ENCODE measurements at places on chromosomes 16 and 17. TPM values are rescaled to one million over a fixed set of nuclear protein-coding genes. Genes with fewer than 3 reads are reported as not detected.

Gene TMEM186
- total RNA-seq: 14.0 TPM

Gene HOXB4
- 11.3 TPM for total RNA-seq

Gene SLC38A8
- not detected for total RNA-seq

Gene KCNJ18
- not detected for total RNA-seq

Gene SLX1B
- total RNA-seq: 54.9 TPM

GRCh38 chr16:26550111-26550610 lies 516.6 kb upstream of the C16orf82 start:
- DNase-seq: no peak

GRCh38 chr16:4601036-4601863 lies 13.4 kb downstream of the UBALD1 start:
- no peak for DNase-seq

DNA sequence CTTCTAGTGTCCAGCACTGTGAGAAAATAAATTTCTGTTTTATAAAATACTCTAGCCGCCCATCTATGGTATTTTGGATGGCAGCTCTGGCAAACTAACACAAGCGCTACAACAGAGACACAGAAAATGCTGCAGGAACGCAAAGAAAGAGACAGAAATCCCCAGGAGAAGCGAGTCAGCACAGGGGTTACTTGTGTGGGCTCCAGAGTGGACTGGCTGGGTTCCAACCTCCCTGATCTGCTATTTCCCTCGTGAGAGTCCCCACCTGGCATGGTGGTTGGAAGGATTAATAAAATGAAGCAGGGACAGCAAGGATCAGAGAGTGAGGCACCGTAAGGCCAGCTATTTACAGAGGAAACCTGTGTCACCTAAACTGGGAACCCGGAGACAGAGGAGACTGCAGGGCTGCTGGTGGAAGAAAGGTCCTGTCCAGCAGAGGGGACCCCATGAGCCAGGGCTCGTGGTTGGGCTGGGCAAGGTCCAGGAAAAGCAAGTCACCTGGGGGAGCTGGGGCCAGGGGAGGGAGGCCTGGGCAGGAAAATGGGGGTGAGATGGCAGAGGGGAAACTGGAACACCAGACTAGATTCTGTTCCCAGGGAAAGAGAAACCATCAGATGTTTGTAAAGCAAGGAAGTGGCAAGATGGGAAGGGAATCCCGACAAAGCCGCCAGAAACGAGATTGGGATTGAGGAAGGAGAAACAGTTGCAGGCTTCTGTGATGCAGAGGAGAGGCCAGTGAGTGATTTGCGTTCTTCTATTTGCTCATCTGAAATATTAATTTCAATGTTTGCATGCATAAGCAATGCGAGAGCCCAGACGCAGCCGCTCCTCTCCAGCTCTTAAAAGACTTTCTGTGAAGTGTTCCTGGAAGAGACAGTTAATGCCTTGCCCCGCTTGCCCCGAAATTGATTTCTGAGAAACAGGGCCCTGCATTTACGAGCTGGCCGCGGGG lies 63.0 kb upstream of the TEKT3 start:
- DNase-seq: no peak

GRCh38 chr17:21689604-21690003 lies 2.7 kb upstream of the KCNJ18 start:
- DNase-seq: peak; percentile 15

DNA sequence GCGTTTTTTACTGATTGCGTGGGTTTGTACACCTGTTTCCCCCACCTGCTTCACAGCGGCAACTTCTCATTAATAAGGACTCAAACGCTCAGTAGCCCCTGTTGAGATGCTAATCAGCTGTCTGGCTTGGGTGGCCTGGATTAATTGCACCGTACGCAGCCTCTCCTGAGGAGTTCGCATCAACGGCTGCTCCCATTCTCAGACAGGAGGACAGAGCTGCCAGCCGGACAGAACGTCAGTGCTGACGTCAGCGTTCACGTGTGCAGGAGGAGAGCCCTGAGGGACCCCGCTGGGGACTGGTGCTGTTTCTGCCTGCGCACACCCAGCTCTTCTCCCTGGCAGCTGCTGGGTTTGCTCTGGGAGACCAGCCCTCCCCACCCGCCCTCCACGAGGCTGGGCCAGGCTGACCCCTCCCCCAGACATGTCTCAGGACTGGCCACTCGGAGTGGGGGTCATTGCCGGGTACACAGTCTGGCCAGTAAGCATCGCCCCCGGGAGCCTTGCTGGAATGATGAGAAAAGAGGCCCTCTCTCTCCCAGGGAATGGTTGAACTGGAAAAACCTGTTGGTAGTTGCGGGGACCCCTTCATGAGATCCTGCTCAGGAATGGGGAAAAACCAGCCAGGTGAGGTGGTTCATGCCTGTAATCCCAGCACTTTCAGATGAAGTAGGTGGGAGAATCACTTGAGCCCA lies 5.7 kb upstream of the BANP start:
- peak; percentile 90 for DNase-seq

DNA sequence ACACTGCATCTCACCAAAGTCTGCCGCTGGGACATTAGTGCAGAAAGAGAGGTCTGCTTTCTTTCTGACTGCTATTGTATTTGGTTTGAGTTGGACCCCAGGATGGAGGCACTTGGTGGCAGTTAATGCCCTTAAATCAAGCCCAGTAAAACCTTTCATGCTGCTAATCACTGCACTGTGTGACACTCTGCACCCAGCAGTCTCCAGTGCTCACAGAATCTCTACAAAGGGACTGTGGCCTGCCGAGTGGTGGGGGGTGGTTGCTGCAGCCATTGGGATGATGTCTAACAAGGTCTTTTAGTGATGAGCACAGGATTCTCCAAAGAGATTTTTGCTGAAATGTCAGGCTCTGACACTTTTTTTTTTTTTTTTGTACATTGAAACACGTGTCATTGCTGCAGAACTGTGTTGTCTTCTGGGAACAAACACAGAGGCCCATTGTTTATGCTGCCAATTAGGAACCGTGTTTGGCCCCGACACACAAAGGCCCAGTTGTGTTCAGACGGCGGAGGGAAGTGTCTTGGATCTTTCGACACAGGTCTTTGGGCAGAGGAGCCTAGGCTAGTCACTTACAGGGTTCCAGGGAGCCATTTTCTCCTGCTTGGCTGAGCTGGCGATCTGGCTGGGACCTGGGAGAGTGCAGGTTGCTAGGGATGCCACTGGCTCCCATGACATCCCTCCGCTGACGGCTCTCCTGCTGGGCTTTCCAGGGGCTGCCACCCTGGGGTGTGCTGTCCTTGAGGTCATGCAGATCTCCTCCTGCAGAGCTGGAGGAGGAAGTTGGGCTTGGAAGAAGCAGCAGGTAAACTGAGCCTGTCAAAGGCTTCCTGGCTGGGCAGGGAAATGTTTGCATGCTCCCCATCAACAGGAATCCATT lies 16.2 kb upstream of the TNRC6C start:
- no peak for DNase-seq

DNA sequence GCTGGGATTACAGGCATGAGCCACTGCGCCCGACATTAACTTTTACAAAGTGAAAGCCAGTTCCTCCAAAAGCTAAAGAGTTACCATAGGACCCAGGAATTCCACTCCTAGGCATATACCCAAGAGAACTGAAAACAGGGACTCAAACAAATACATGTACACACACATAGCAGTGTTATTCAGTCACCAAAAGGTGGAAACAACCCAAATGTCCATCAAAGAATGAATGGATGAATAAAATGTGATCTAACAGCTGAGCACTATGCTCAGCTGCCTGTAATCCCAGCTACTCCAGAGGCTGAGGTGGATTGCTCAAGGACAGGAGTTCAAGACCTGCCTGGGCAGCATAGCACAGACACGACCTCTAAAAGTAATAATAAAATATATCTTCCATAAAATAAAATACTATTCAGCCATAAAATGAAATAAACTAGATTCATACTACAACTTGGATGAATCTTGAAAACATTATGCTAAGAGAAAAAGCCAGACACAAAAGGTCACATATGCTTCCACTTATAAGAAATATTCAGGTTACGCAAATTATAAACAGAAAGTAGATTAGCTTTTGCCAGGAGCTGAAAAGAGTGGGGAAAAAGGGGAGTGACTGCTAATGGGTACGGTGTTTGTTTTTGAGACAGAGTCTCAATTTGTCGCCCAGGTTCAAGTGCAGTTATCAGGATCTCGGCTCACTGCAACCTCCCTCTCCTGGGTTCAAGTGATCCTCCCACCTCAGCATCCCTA lies 9.3 kb upstream of the USP7 start:
- no peak for DNase-seq

DNA sequence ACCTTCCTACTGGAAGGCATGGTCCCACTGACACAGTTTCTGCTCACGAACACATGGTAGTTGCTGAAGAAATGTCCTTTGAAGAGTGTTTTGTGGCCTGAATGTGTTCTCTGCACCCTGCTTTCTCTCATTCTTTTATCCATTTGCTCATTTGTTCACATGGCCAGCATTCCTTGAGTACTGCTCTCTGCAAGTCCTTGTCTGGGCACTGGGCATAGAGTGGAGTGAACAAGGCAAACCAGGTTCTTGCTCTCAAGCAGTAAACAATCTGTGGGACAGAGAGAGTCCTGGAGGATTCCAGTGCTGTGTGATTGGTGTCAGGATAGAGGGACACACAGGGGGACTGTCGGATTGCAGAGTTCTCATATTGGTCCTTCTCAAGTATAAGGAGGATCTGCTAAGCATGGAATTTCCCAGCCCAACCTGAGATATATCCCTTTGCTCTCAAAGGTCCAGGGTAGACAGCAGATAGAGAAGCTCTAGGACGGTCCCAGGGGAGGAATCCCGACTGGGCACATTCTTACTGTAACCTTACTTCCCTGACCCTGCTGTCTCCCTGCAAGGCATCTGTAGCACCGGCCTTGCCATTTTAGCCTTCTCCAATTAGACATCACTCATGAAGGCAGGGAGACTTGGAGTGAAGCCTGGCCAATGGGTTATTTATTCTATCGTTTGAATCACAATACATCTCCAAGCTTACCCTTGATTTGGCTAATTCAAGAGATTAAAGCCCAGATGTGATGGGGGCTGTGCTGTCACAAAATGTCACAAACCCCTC lies 32.3 kb downstream of the ARL4D start:
- no peak for DNase-seq

- DNase-seq: no peak
Measured at GRCh38 chr16:72219282-72219681, 47.3 kb upstream of the PMFBP1 start.

- no peak for DNase-seq
Measured at GRCh38 chr16:78340590-78340989, 241.1 kb downstream of the WWOX start.
